Mesothelial cell of epicardium (in vitro differentiated cells): ENCODE measurements at places on chromosomes 11 and 22. TPM values are rescaled to one million over a fixed set of nuclear protein-coding genes. Genes with fewer than 3 reads are reported as not detected.

DNA sequence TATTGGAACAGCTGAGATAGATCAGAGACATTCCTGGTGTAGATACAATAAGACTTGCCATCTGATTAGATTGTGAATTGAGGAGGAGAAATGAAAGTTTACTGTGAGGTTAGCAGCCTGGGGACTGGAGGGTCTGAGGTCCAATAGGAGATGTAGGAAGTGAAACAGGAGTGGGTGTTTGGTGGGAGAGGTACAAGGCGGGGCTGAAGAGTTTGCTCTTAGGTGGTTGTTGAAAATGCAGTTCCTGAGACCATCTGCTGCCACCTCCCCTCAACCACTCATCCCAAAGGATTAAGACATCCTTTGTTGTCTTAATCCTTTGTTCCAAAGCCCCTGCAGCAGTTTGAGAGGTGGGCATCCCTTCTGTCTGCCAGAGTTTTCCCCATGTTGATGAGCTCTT is 14.8 kb downstream of the PIWIL4 start:
- H3K27me3 ChIP-seq, result no peaks in the 10 kb centered on the region
- no peak overlapping the region for H3K27ac ChIP-seq
- H3K36me3 ChIP-seq, result no peaks in the 10 kb centered on the region

GRCh38 chr11:122843281-122844141 is 5.2 kb downstream of the CRTAM start:
- DNase-seq, result no peak
- no peaks in the 10 kb centered on the region for H3K4me1 ChIP-seq
- peaks cover 2% of the 10 kb centered on the region for H3K27me3 ChIP-seq
- H3K27ac ChIP-seq, result no peak overlapping the region
- H3K4me3 ChIP-seq, result no peak overlapping the region

DNA sequence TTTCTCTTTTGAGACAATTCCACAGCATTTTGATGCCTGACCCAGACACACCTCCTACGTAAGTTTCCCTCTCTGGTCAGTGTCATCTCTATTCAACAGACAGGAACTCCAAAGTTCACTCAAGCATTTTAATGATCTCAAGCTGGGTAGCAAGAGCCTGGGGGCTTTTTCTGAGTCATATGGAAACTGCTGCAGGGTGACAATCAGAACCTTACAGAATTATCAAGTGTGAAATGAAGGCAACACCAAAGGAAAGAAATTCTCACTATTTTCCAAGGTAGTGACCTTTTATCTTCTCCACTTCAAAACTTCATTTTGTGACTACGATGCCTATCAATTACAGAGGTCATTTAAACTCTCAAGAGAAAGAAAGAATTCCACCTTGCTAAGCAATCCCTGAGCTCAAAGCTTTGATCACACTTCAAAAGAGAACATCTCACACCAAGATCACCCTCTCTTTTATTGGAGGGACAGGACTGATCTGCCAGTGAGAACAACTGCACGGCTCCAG is 229.0 kb upstream of the ZC3H12C start:
- peaks cover 39% of the 10 kb centered on the region for H3K4me1 ChIP-seq
- peak overlapping the region; percentile 81 for H3K27ac ChIP-seq
- no peak for DNase-seq
- H3K36me3 ChIP-seq, result no peaks in the 10 kb centered on the region

GRCh38 chr11:120063686-120064340 is 74.1 kb downstream of the TRIM29 start:
- H3K27me3 ChIP-seq, result no peaks in the 10 kb centered on the region
- H3K4me3 ChIP-seq, result no peak overlapping the region
- peak overlapping the region; percentile 98 for H3K27ac ChIP-seq
- H3K4me1 ChIP-seq, result peaks cover 91% of the 10 kb centered on the region

- no peaks in the 10 kb centered on the region for H3K36me3 ChIP-seq
- H3K27me3 ChIP-seq, result peaks cover 2% of the 10 kb centered on the region
- H3K4me1 ChIP-seq, result no peaks in the 10 kb centered on the region
- H3K4me3 ChIP-seq, result no peak overlapping the region
- DNase-seq, result no peak
- no peak overlapping the region for H3K27ac ChIP-seq
These were observed 90.6 kb downstream of the MPPED1 start for GRCh38 chr22:43502306-43502874.

GRCh38 chr22:37627121-37627520 is 12.3 kb upstream of the SH3BP1 start:
- no peak for DNase-seq
- H3K27ac ChIP-seq, result peak overlapping the region; percentile 47
- H3K27me3 ChIP-seq, result no peaks in the 10 kb centered on the region
- H3K36me3 ChIP-seq, result peaks cover 12% of the 10 kb centered on the region
- peaks cover 6% of the 10 kb centered on the region for H3K4me1 ChIP-seq

DNA sequence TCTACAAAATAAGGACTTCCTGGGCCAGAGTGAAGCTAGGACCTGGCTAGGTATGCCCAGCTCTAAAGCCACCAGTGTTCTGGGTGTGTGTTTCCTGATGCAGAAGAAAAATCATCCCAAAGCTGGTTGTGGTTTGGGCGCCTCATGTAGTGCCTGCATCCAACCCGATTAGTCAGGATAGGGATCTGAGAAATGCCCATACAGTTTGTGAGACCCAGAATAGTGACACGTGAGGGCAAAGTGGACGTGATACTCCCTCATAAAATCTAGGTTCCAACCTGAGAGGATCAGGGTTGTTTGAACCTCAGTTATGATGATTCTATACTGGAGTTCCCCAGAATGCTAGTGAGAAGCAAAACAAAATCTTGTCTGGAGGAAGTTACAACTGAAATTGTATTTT is 238.4 kb downstream of the TBC1D22A start:
- no peaks in the 10 kb centered on the region for H3K4me1 ChIP-seq
- H3K36me3 ChIP-seq, result peaks cover 6% of the 10 kb centered on the region

- H3K27ac ChIP-seq, result peak overlapping the region; percentile 100
- peak overlapping the region; percentile 99 for H3K4me3 ChIP-seq
- DNase-seq, result no peak
- peaks cover 18% of the 10 kb centered on the region for H3K36me3 ChIP-seq
These were observed 1.3 kb upstream of the SLC3A2 start for GRCh38 chr11:62879235-62879978.

DNA sequence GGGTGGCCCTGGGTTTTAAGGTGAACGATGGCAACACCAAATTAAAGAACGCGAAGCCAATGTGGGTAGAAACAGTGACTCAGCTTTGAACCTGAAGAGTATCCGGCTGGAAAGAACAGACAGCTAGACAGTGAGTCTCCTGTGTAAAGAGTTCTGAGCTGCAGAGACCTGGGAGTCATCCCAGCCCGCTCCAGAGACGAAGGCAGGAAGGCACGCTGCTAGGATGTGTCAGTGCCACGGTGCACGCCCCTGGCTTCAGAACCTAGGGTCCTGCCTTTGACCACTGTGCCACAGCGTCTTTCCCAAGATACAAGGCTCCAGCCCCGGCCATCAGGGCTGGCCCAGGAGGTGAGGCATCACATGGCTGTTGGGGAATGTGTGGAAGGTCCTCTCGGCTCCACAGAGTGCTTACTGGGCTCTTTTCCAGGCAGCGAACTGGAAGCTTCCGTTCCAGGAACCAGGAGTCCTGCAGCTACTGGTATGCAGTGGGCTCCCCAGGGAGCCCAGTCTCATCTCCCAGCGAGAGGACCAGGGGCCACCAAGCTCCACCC is 29.9 kb downstream of the LRFN4 start:
- peaks cover 26% of the 10 kb centered on the region for H3K4me1 ChIP-seq
- DNase-seq, result no peak
- H3K4me3 ChIP-seq, result no peak overlapping the region
- no peaks in the 10 kb centered on the region for H3K27me3 ChIP-seq
- H3K36me3 ChIP-seq, result no peaks in the 10 kb centered on the region

GRCh38 chr11:83220260-83220659 is 26.7 kb downstream of the ANKRD42 start:
- H3K4me1 ChIP-seq, result no peaks in the 10 kb centered on the region
- no peak overlapping the region for H3K27ac ChIP-seq
- DNase-seq, result no peak
- peaks cover 7% of the 10 kb centered on the region for H3K27me3 ChIP-seq

FANCF gene
- total RNA-seq, result 17.4 to 18.2 TPM (median 17.4 TPM) in 3 replicates

SLC22A12 gene
- not detected in 3 replicates for total RNA-seq

PPP2R5B gene
- 12.3 to 14.4 TPM (median 13.5 TPM) in 3 replicates for total RNA-seq

ESAM gene
- 0.85 to 1.1 TPM (median 0.95 TPM) in 3 replicates for total RNA-seq

ANKK1 gene
- total RNA-seq, result 2.1 to 2.8 TPM (median 2.4 TPM) in 3 replicates

NCR3LG1 gene
- total RNA-seq, result 4.8 to 5.6 TPM (median 4.9 TPM) in 3 replicates
